ENCODE measurements at places on chromosomes 16 and 17.

- no peak for DNase-seq
These were observed 313 bp downstream of the UBTF start for GRCh38 chr17:44219108-44219615.

GRCh38 chr17:80092959-80093358, 8.4 kb upstream of the GAA start:
- no peak for DNase-seq

DNA sequence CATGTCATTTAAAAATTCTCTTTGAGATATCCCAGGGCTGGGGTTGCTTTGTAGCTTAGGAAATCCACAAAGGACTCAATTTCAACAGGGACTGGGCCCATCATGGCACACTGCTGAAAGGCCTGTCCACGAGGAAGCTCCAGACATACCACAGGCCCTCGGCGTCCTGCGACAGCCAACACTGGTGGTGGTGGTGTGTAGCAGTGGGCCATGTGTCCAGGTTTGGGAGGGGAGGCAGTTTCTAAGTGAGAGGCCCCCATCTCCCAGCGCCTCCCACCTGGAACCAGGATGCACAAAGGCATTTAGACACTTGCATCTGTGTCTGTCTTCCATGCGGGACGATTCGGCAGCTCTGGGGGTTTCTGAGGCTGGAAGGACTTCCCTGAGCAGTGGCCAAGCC, 65.2 kb upstream of the ZNF423 start:
- no peak for DNase-seq

DNA sequence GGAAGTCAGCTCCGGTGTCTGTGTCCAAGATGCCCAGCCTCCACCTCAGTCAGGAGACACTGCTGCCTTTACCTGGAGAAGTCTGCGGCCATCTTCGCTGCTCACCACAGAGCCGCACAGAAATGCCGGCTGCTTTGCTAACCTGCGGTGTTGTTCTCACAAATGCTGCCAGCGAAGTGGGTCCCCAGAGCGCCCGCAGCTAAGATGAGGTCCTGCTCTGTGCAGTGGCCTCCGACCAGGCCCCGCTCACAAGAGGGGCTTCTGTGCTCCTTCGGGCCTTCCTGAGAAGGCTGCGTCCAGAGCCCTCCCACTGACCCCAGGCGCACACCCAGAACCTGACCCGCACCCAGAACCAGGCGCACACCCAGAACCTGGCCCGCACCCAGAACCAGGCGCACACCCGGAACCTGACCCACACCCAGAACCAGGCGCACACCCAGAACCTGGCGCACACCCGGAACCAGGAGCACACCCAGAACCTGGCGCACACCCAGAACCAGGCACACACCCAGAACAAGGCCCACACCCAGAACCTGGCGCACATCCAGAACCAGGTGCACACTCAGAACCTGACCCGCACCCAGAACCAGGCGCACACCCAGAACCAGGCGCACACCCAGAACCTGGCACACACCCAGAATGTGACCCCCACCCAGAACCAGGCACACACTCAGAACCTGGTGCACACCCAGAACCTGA, 51.5 kb upstream of the FASN start:
- DNase-seq = no peak

GRCh38 chr17:17109256-17109655, 67.0 kb downstream of the MPRIP start:
- DNase-seq = no peak

DNA sequence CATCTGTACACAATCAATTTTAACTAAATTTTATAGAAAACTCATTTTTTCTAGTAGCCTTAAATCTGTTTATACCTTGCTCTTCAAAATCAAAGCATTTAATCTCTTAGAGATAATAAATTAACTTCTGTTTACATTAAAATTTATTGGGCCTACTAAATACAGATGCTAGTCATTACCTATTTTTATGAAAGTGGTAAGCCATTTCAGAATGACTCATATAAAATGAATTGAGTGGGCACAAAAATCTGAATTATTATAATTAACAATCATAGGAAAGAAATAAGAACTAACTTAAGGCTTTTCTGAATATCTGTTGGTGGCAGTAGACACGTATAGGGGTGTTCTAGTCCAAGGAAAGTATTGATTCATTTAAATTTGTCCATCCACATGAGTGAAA, 157.9 kb downstream of the KCNJ2 start:
- DNase-seq = no peak

DNA sequence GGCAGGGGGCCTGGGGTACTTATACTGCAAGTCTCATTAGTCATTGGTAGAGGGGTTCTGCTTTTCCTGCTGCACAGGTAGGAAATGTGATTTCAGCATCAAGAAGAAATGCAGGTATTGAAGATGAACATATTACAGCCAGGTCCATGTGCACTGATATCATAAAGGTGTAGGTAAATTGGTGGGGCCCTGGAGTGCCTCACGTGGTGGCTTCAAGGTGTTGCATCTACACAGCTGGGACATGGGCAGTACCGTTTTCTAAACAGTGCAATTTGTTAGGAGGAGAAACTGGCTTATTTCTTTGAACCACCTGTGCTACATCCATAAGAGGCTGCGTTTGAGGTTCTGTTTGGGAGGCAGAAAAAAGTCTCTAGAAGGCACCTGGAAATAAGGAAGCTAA, 618.1 kb upstream of the RBFOX1 start:
- DNase-seq = no peak

GRCh38 chr17:16926571-16927451, 45.1 kb downstream of the TNFRSF13B start:
- DNase-seq = no peak

DNA sequence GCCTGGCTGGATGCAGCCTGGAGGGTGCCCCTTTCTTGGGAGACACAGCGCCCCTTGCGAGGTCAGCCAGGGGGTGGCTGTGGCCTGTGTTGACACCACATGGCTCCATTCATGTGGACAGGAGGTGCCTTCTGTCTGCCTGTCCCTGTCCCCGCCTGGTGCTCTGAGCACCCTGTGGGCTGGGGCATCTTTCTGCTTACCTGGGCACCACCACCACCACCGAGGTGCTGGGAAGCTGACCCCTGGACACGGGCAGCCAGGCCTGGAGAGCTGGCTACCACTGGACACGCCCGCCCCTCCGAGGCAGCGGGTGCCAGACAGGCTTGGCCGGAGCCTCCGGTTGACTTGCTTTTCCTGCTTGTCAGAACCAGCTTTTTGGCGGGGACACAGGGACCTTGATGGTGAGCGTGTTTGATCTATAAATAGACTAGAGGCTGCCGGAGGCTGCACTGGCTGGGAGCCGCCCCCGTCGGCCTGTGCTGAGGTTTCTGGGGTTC, 121.3 kb upstream of the GSE1 start:
- no peak for DNase-seq

- no peak for DNase-seq
These were observed 17.4 kb downstream of the SALL1 start for GRCh38 chr16:51133688-51134087.

DNA sequence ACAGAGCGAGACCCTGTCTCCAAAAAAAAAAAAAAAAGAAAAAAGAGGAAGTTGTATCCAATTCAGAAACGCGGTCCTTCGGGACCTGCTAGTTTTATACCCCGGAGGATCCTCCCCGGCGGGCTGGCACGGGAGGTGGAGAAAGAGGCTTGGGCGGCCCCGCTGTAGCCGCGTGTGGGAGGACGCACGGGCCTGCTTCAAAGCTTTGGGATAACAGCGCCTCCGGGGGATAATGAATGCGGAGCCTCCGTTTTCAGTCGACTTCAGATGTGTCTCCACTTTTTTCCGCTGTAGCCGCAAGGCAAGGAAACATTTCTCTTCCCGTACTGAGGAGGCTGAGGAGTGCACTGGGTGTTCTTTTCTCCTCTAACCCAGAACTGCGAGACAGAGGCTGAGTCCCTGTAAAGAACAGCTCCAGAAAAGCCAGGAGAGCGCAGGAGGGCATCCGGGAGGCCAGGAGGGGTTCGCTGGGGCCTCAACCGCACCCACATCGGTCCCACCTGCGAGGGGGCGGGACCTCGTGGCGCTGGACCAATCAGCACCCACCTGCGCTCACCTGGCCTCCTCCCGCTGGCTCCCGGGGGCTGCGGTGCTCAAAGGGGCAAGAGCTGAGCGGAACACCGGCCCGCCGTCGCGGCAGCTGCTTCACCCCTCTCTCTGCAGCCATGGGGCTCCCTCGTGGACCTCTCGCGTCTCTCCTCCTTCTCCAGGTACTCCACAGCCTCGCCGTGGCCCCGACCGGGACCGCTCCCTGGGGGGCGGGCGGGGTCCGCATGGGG, at the start of gene CDH3:
Gene CDH3 (plus strand): TSS at position 596 of the 779 bp plus-strand sequence. CDS start 70 bp downstream, at position 666.
- no peak for DNase-seq

DNA sequence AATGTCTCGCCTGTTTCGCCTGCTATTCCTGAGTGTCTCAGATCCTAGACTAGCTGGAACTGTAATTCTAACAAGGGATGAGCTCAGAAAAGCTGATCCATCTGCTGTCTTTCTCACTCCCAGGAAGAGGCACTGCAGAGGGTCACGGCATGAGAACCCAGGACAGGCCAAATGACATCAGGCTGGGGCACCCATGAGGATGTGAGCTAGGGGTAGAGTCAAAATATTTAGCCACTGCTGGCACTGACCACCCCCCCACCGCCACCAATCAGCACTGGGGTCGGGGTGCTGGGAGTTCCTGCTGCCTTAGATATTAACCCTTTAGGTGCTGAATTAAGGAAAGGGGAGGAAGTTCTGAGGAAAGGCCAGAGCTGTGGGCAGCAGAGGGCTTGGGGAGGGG, 112.4 kb downstream of the IRX3 start:
- no peak for DNase-seq

DNA sequence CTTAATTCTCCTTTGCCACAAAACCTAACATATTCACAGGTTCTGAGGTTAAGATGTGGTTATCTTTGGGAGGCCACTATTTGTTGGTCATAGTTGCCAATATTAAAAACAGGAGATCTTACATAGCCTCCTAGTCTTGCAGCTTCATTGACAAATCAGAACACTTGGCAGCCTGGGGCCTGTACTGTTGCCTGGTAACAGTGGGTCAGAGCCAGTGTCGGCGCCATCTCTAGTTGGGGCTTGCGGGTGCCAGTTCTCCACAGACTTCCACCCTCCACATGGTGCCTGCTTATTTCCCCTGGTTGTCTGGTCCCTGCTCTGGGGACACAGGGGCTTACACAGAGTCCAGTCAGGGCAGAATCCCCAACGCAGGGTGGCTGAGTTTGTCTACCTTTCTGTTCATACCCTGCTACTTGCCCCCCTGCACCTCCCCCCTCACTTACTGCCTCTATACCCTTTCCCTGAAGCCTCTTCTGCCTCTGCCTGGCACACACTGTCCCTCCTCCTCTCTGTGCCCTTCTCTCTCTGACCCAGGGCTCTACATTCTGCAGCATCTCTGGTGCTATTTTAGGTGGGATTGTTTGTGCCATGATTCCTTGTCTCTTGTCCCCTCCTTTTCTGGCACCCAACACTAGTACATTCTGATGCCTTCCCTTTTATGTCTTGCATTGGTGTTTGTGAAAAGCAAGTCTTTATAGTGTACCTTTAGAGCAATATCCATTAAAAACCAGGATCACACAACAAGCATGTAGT, 13.4 kb downstream of the EPN2 start:
- no peak for DNase-seq

- DNase-seq = no peak
These were observed 38.9 kb downstream of the KANSL1 start for GRCh38 chr17:46154151-46154816.

DNA sequence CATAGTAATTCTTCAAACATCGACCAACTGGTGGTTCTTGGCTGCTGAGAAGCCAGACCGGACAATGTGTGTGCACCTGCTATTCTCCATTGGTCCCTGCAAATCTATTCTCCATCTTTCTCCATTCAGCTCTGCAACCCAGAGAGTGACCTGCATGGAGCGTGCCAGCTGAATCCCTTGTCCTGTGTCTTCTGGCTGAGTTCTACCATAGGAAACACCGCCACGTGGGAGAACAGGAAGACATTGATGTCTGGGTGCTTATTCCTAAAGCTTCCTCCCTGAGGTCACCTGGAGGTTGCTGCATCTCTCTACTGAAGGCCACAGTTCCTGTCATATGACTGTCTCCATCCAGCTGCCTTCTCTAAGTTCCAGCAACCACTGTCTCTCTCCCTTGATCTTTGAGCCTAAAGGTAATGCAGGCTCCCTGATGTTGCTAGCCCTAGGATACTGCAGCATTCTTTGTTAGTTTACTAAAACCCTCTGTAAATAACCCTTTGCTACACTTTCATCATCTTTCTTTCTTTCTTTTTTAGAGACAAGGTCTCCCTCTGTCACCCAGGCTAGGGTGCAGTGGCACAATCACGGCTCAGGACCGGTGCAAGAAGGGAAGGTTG, 10.6 kb upstream of the SMG1 start:
- DNase-seq = no peak

DNA sequence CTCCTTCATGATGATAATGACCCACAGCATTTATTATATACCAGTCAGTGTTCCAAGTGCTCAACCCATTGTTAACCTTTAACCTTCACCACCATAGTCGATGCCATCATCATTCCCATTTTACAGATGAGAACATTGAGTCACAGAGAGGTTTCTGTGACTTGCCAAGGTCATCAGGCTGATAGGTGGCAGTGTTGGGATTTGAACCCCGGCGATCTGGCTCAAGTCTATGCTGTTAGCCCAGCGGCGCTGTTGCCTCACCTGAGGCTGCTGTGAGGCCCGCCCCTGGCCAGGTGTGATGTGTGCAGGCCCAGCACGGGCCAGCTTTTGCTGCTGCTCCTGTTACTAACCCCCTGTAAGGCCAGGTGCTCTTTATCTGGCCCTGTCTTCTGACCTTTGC, 101.2 kb downstream of the OR1D5 start:
- no peak for DNase-seq

GRCh38 chr16:49730772-49731171, 125.1 kb downstream of the ZNF423 start:
- DNase-seq = no peak

GRCh38 chr17:4327606-4328005, 38.9 kb downstream of the UBE2G1 start:
- no peak for DNase-seq

DNA sequence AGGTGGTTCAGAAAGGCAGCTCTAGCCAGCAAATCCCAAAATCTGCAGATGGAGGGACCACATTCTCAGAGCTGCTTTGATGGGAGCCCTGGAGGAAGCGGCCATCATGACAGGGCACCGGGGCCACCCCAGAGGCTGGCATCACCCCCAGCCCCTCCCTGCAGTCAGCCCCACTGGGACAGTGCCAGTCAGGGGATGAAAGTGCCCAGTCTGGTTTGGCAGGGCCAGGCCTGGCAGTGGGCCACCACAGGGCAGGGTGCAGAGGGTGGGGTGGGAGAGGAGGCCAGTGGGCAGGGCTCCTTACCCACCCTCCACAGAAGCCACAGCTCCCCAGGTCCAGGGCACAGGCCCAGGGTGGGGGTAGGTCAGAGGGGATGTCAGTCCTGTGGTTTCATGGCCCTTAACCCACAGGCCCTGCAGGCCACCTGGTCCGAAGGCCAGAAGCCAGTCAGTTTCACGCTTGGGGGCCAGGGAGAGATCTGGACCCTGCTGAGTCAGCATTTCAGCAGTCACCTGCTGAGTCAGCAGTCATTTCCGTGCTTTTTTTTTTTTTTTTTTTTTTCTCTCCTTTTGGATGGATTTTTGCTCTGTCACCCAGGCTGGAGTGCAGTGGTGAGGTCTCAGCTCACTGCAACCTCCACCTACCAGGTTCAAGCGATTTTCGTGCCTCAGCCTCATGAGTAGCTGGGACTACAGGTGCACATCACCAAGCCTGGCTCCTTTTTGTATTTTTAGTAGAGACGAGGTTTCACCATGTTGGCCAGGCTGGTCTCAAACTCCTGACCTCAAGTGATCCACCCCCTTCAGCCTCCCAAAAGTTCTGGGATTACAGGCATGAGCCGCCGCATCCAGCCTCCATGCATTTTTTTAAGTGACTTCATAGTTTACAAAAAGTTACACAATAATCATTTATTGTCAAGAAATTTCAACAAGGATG, 10.4 kb downstream of the SLC25A10 start:
- no peak for DNase-seq
